Astrocyte (in vitro differentiated cells and primary cell): ENCODE measurements at places on chromosomes 1 and 21. TPM values are rescaled to one million over a fixed set of nuclear protein-coding genes. Genes with fewer than 3 reads are reported as not detected.
A peak's percentile ranks its signal among the peaks of the same experiment; 100 is the strongest.

Gene ZSWIM5
- 0.79 and 1.1 TPM in 2 replicates for total RNA-seq

Gene EDN2
- 0.45 TPM in 1 of 2 replicates, not detected in the other for total RNA-seq

Gene SRM
- total RNA-seq: 220 and 225 TPM in 2 replicates

Gene OR4F29
- not detected in 2 replicates for total RNA-seq

Gene TMPRSS15
- total RNA-seq: not detected in 2 replicates

DNA sequence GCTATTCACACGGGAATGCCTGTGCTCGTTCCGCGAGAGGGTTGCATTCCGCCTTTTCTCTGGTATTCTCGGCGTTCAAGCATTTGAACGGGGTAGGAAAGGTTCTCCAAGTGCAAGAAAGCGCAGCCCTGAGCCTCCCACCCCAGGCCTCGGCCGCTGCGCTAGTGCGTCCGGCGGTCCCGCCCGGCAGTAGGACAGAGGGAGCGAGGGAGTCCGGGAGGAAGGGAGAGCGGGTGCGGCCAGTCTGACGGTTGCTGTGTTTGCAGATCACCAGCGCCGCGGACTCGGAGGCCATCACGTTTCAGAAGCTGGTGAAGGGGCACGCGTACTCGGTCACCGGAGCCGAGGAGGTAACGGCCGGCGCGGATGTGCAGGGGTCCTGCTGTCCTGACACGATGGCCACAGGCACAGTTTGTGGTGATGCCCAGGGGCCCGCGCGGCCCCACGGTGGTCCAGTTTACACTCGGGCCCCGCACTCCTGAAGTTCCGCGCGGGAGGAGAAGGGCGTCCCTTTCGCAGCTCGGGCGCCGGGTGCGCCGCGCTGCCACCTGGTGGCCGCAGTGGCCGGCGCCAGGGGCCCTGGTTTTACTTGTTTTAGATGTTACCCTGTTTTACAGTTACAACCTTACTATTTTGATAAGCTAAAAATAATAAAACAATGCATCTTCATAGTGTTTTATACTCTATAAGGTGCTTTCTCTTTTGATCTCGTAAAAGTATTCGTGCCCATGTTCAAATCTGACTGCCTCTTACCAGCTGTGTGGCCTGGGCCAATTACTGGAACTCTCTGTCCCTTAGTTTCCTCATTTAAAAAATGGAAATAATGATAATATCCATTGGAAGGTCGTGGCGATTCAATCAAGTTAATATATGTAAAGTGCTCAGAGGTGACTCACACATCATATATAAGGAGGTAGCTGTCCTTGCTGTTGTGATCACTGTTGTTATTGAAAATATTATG, 36.7 kb downstream of the CAPN2 start:
- peak; percentile 21 for DNase-seq
- H3K4me1 ChIP-seq: peaks cover 34% of the 10 kb centered on the region
- no peaks in the 10 kb centered on the region for H3K27me3 ChIP-seq

DNA sequence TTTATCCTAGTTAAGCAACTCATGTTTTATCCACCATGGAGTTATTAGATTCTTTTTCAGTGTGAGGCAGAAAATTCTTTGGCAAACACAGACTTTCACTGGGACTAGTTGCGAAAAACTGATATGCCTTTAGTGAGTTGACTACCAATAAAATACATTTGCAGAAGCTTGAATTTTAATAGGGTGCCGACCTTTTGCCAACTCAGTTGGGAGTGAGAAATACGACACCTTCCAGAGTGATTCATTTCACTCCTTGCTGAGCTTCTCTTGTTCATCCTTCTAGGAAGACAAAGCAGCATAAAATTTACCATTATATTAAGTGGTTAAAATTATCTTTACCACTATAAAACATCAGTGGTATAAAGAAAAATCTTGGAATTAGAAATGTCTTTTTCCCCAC, 1.2 kb upstream of the KRTAP23-1 start:
- H3K4me3 ChIP-seq: no peak overlapping the region
- no peak for DNase-seq
- no peak overlapping the region for H3K27ac ChIP-seq
- no peaks in the 10 kb centered on the region for H3K27me3 ChIP-seq

GRCh38 chr1:34975338-34975737, 9.8 kb downstream of the TMEM35B start:
- no peak overlapping the region for H3K4me3 ChIP-seq
- no peaks in the 10 kb centered on the region for H3K27me3 ChIP-seq
- H3K4me1 ChIP-seq: peaks cover 2% of the 10 kb centered on the region

DNA sequence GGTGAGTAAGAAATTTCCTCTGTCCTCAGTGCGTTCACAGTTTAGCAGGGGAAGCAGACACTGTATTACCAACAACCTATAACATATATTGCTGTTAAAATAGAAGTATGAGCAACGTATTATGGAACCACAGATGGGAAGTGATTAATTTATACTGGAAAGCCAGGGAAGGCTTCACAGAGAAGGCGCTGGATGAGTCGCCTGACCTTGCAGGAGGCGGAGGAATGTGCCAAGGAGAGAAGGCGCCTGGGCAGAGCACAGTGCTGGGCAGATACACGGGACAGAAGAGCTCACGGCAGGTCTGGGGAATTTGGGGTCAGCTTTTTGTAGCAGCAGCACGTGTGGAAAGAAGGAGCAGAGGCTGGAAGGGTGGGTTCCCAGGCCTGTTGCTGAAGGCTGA, 116.3 kb downstream of the DHRS3 start:
- DNase-seq: peak; percentile 74
- H3K36me3 ChIP-seq: peaks cover 2% of the 10 kb centered on the region
- H3K27ac ChIP-seq: no peak overlapping the region
- H3K4me3 ChIP-seq: no peak overlapping the region
- no peaks in the 10 kb centered on the region for H3K27me3 ChIP-seq

- H3K4me3 ChIP-seq: no peak overlapping the region
- no peak overlapping the region for H3K27ac ChIP-seq
- no peaks in the 10 kb centered on the region for H3K36me3 ChIP-seq
Measured at GRCh38 chr1:156901966-156902915, 8.7 kb downstream of the PEAR1 start.

DNA sequence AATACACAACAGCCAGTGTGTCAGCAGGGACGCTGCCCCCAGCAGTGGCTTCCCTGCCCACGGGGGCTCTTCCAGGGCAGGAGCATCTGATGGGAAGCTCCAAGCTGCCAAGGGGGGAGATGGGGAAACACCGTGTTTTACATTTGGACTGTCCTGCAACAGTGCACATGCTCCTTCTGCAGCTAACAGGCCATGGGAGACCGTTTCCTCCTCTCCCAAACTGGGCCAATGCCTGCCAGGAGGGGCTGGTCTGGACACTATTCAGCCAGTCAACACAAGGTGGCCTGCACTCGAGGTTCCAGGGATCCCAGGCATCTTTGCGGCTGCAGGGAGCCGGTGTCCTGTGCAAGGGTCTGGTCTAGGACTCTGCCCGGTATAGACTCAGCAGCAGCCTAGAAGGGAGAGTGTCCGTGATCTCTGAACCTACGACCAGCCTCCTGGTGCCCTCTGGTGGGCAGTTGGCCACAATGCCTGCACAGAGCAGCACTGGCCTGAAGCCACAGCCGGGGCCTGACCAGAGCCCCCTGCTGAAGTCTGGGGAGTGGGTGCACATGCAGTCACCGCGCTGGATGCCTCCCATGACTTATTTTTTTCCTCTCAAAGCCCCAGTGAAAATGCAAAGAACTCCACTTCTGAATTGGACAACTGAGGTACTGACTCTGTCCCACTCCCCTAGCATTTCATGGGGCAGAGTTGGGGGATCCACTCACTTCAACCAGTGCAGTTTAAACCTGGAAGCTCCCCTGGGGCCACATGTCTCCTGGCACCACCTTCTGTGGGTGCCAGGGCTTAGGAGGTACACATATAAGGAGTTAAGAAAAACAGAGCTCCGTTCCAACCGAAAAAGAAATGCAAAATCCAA, 33.3 kb downstream of the RCC2 start:
- no peaks in the 10 kb centered on the region for H3K27me3 ChIP-seq
- peaks cover 16% of the 10 kb centered on the region for H3K36me3 ChIP-seq
- H3K27ac ChIP-seq: no peak overlapping the region
- no peak overlapping the region for H3K4me3 ChIP-seq

GRCh38 chr21:44380876-44381275, 27.5 kb downstream of the TRPM2 start:
- peaks cover 2% of the 10 kb centered on the region for H3K27me3 ChIP-seq
- no peaks in the 10 kb centered on the region for H3K36me3 ChIP-seq
- no peaks in the 10 kb centered on the region for H3K4me1 ChIP-seq
- H3K4me3 ChIP-seq: no peak overlapping the region
- no peak for DNase-seq

GRCh38 chr21:46001821-46002681, 20.5 kb downstream of the COL6A1 start:
- H3K27ac ChIP-seq: no peak overlapping the region
- H3K36me3 ChIP-seq: peaks cover 5% of the 10 kb centered on the region
- H3K4me3 ChIP-seq: no peak overlapping the region

DNA sequence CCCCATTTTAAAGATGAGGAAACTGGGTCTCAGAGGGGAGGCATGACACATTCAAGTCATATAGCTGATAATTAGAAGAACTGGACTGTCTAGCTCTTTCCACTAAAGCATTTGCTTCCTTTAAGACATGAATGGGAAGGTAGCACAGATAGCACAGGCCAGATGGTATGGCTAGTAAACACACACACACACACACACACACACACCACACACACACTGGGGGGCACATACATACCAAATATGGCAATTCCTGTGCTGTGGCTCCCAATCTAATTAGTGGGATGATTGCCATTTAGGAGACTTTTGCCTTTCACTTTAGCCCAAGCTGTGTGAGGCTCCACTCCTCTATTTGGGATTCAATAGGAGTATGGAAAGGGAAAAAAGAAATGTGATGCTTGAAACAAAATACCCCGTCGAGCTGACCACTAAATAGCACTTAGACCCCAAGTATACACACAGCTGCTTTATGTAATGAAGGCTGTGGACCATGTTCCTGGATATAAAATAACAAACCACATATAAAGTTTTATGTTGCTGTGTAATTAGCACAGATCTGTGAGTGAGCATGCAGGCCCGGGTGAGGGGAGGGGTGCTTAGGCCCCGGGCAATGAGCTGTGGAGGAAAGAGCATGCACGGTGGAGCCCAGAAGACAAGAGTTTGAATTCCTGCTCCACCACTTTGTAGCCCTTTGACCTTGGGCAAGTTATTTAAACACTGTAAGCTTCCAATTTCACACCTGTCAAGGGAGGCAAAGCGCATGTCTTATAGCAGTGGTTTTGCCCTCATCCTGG, 6.8 kb upstream of the TRABD2B start:
- H3K27ac ChIP-seq: no peak overlapping the region
- H3K36me3 ChIP-seq: no peaks in the 10 kb centered on the region
- no peak for DNase-seq
- H3K27me3 ChIP-seq: peaks cover 6% of the 10 kb centered on the region
- no peak overlapping the region for H3K4me3 ChIP-seq
- no peaks in the 10 kb centered on the region for H3K4me1 ChIP-seq

DNA sequence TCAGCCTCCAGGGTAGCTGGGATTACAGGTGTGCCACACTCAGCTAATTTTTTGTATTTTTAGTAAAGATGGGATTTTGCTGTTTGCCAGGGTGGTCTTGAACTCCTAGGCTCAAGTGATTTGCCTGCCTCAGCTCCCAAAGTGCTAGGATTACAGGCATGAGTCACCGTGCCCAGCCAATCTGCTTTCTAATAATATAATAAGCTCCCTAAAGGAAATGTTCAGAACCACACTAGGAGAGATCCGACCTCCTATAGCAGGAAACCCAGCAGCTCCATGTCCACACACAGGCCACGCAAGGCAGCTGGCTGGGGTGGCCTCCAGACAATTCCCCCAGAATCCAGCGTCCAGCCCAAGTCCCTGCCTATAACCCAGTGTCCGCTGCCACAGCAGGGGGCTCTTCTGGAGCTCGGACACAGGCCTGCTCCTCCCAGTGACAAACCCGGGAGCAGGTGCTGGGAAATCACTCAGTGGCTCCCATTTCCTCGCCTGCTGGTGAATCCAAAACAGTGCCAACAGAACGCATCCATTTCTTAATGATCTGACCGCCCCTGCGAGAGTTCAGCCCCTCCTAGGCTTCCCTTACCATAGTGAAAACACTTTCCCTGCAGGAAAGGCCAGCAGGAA, 7.5 kb downstream of the RIPK4 start:
- H3K4me3 ChIP-seq: no peak overlapping the region
- H3K36me3 ChIP-seq: no peaks in the 10 kb centered on the region
- no peak for DNase-seq
- peaks cover 10% of the 10 kb centered on the region for H3K27me3 ChIP-seq
- no peak overlapping the region for H3K27ac ChIP-seq
- peaks cover 15% of the 10 kb centered on the region for H3K4me1 ChIP-seq

- peaks cover 64% of the 10 kb centered on the region for H3K4me1 ChIP-seq
- peaks cover 6% of the 10 kb centered on the region for H3K36me3 ChIP-seq
- H3K27ac ChIP-seq: peak overlapping the region; percentile 80
- DNase-seq: peak; percentile 95
- H3K27me3 ChIP-seq: no peaks in the 10 kb centered on the region
Measured at GRCh38 chr1:181094416-181095212, 6.1 kb downstream of the IER5 start.

DNA sequence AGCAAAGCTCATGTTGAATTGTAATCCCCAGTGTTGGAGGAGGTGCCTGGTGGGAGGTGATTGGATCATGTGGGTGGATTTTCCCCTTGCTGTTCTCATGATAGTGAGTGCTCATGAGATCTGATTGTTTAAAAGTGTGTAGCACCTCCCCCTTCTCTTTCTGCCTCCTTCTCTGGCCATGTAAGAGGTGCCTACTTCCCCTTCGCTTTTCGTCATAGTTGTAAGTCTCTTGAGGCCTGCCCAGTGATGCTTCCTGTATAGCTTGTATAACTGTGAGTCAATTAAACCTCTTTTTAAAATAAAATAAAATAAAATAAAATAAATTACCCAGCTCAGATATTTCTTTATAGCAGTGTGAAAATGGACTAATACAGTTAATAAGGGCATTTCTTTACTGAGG, 1025.7 kb downstream of the PLA2G4A start:
- H3K4me3 ChIP-seq: no peak overlapping the region
- no peak for DNase-seq
- H3K27ac ChIP-seq: no peak overlapping the region
- no peaks in the 10 kb centered on the region for H3K27me3 ChIP-seq
- H3K4me1 ChIP-seq: no peaks in the 10 kb centered on the region

GRCh38 chr21:43834146-43834905, 30.7 kb upstream of the AGPAT3 start:
- no peak for DNase-seq
- H3K4me1 ChIP-seq: no peaks in the 10 kb centered on the region
- no peaks in the 10 kb centered on the region for H3K36me3 ChIP-seq
- no peak overlapping the region for H3K27ac ChIP-seq

DNA sequence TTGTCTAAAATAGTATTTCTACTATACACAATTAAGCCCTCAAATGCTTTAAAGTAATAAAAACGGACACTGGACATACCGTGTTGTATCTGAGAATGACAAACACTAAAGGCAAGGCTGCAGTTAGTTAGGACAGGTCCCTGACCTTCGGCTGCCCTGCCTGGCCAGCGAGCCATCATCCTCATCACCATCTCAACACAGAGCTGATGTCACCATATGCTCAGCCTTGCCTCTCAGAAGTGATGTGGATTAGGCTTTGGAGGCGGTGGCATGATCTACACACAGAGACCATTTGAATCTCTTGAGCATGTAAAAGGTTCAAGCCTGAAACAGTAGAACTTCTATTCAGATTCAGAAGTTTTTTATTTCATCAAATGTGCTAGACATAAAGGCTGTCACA, 244.7 kb downstream of the SDCCAG8 start:
- H3K27ac ChIP-seq: peak overlapping the region; percentile 70
- peaks cover 6% of the 10 kb centered on the region for H3K36me3 ChIP-seq
- no peak overlapping the region for H3K4me3 ChIP-seq
- no peaks in the 10 kb centered on the region for H3K27me3 ChIP-seq

GRCh38 chr21:38134084-38134873, 122.5 kb upstream of the KCNJ15 start:
- no peaks in the 10 kb centered on the region for H3K4me1 ChIP-seq
- H3K27ac ChIP-seq: no peak overlapping the region
- H3K4me3 ChIP-seq: no peak overlapping the region
- peaks cover 9% of the 10 kb centered on the region for H3K27me3 ChIP-seq
- DNase-seq: no peak
